GM03348 (cell line): ENCODE measurements at places on chromosomes 16 and 17.
A peak's percentile ranks its signal among the peaks of the same experiment; 100 is the strongest.

DNA sequence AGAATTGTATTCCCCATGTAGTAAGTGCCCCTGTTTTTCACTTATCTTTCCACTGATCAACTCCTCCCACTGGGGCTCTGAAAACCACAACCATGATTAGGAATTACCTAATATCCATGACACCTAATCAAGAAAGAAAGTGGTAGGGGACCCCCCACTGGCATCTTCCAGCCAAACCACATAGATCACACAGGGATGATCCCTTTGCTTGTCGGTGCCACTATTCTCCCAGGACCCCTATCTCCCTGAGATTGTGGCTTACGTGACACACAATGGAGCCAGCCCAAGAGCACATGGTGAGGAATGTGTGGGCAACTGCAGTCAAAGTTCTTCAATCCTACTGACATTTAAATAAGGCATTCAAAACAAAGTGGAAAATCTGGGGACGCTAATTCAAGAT, 17.6 kb upstream of the DNAH9 start:
- DNase-seq: no peak

GRCh38 chr16:814974-815373, 14.4 kb upstream of the GNG13 start:
- DNase-seq: peak; percentile 74

DNA sequence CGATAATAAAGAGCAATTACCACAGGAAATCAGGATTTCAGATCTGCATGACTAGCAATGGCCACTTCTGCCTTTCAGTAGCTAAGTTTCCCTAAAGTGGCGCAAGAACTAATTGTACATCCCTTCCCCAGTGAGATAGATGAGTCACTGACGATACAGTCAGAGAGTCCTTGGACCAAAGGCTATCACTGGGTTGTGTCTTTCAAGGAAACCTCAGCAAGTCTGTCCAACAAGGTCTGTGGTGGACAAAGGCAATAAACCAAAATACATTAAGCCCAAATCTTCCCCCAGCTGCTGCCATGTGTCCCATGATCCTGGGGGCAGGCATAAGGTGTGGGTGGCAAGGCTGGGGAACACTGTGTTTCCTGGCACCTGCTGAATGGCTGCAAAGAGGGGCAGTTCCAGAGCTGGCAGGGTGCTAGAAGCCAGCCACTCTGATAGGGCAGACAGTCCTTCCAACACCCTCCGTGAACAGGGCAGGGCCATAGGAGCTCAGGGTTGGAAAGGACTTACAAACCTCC, 20.5 kb upstream of the MTMR4 start:
- DNase-seq: peak; percentile 48

GRCh38 chr16:84562174-84562815, 55.6 kb downstream of the COTL1 start:
- no peak for DNase-seq

DNA sequence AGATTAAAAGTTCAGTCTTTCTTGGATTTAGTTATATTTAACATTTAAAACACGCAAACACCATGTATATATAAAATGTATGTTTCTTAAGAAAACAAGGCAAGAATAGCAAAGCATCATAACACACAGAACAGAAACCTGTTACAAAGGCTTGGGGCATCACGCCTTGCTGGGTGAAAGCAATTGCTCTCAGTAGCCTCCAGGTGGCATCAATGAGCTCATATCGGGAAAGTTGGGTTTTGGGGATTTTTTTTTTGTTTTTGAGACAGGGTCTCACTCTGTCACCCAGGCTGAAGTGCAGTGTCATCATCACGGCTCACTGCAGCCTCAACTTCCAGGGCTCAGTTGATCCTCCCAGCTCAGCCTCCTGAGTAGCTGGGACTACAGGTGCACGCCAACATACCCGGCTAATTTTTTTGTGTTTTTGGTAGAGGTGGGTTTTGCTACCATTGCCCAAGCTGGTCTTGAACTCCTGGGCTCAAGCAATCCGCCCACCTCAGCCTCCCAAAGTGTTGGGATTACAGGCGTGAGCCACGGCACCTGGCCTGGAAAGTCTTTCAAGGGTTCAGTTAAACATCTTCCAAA, 56.9 kb downstream of the CYB5D2 start:
- DNase-seq: peak; percentile 70

DNA sequence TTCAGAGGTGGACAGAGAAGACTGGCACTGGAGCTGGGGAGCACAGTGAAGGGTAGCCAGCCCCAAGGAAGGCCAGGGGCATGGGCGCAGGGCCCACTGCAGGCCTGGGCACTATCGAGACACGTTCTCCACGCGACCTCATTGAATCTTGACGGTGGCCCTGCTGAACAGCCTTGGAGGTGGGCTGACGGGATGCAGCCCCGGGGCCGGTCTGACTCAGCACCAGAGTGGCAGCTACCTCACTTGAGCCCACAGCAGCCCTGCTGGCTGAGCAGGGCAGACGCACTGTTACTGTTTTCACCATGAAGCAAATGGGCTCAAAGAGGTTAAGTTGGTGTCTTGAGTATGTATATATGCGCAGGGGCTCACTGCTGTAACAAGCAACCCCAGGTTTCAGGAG, 78.8 kb upstream of the FOXF1 start:
- DNase-seq: no peak

- DNase-seq: peak; percentile 92
These were observed 71.0 kb downstream of the COPRS start for GRCh38 chr17:31787857-31788570.

DNA sequence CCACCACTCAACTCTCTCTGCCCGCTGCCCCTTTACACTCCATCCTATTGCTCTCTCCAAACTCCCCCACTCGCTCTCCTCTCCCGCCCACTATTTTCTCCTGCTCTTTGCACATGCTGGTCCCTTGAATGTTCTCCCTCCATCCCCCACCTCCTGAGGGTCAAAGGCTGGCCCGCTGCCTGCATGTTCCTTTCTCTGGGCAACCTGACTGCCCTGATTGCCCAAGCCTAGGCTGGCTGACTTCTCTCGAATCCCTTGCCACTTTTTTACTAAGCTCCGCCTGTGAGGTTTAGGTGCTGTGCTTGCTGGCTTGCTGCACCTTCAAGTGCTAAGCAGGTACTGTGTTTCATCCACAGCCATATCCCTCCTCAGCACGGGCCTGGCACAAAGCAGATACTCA, 2.7 kb downstream of the EMC8 start:
- no peak for DNase-seq

GRCh38 chr16:89582614-89583196, 7.1 kb downstream of the CPNE7 start:
- no peak for DNase-seq

DNA sequence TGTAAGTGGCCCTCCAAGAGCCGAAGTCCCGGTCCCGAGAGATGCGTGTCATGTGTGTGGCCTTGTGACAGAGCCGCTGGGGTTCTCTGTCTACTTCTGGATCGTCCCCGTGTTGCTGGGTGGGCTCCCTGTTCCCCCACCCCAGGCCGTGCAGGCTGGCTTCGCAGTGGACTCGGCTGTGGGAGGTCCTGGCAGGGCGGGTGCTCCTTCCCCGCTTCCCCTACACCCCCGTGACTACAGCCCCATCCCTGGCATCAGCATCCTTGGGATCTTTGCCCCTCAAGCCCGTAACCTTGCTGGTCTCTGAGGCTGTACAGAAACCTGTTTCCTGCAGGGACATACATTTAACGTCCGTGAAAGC, 136.3 kb downstream of the BANP start:
- DNase-seq: no peak

DNA sequence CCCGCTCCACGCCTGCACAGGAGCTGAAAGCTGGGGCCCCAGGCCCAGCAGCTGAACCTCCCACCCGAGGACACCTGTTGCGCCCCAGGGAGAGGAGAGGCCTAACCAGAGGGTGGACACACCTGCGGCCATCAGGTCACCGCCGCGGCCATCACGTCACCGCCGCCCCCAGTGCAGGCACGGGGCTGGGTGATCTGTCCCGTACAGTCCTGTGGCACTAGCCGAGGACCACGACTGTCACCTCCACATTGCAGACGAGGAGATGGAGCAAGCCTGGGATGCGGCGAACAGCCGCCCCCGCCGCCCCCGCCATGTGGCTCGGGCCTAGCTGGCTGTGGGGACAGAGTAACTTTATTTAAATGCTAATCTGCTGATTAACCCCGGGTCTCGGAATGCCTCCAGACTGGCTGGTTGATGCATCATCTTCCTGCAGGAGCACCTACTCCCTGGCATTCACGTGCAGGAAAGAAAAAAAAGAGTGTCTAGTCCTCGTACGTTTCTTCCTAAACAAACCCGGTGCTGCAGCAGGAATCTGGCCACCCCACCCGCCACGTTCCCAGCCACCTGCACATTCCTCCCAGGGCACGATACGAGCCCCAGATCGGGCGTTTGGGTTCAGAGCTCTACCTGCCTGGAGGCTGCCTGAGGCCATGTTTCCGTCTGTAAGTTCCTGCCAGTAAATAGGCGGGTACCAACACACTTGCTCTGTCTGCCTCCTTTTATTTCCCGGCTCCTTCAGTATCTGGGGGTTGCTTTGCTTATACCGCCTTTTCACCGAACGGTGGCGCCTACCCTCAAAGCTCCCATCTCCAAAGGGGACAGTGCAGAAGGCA, 29.9 kb downstream of the PIEZO1 start:
- peak; percentile 60 for DNase-seq

DNA sequence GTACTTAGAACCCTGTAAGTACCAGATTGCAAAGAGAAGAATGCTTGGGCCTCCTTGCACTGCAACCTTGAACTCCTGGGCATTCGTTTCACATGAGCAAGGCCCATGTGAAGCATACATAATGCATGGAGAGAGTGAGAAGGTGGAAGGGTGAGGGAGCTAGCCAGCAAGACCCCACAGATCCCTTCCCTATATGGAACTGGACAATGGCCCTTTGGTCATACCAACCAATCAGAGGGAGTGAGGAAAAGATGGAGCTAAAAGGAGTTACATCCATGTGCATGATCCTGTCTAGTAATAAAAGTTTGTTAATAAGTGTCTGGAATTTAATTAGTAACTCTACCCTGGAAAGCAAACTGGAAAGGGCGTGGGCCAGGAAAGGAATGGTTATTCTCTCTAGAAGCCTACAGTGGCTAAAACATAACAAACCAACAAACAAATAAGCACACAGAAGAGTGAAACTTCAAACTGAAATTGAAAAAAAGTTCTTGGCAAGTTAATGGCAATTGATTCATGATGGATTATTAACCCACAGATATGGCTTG, 29.6 kb downstream of the DNAH3 start:
- no peak for DNase-seq

GRCh38 chr16:50570354-50570753, 22.2 kb downstream of the NKD1 start:
- no peak for DNase-seq

DNA sequence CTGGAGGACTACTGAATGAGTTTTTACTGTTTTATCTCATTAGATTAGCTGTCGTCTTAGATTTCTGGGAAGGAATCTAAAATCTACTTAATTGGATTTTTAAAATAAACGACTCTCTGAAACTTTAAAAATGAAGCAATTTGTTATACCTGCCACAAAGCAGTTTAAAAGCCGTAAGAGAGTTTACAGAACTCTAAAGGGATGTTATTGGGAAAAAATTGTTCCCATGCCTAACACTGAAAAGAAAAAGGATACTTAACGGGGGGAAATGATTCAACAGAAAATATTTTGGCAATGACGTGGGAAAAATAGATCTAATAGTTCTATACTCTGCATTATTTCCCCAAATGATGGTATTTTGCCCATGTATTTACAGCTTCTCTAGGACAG, 27.0 kb downstream of the ARHGAP17 start:
- no peak for DNase-seq

DNA sequence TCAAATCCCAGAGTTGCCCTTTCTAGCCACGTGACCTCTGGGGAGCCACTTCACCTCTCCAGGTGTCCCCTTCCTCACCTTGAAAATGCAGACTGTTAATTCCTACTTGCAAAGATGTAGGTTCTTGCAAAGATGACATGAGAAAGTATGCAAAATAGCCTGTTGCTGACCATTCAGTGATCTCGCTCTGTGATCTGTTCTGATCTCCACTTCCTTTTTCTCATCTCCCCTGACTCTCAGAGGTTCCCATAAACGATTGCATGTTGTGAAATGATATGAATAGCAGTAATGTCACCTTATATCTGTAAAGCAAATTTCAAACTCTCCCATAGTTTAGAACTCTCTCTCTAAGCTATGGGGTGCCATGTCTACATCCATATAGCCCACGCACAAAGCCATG, 182.3 kb downstream of the TMEM132E start:
- DNase-seq: no peak

- no peak for DNase-seq
These were observed 40.8 kb downstream of the RNF157 start for GRCh38 chr17:76199469-76199868.

- DNase-seq: no peak
These were observed 10.1 kb downstream of the KRT33A start for GRCh38 chr17:41340494-41340893.

DNA sequence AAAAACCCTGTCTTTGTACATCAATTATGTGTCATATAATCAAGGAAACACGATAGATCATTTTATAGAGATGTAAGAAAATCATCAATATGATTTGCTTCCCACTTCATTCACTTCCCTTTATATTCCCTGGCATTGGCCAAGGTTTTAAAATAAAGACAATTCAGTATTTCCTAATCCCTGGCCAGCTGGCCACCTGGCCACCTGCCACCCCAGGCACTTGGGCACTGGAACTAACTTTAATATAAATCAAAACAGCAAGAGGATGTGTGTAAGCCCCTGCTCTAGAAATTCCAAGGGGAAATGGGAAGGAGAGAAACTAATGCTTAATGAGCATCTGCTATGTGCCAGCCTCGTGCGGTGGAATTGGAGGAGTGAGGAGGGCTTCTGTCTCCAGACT, 58.6 kb upstream of the TOB1 start:
- no peak for DNase-seq

- DNase-seq: no peak
These were observed 1469.3 kb downstream of the CDH8 start for GRCh38 chr16:60566901-60567300.

DNA sequence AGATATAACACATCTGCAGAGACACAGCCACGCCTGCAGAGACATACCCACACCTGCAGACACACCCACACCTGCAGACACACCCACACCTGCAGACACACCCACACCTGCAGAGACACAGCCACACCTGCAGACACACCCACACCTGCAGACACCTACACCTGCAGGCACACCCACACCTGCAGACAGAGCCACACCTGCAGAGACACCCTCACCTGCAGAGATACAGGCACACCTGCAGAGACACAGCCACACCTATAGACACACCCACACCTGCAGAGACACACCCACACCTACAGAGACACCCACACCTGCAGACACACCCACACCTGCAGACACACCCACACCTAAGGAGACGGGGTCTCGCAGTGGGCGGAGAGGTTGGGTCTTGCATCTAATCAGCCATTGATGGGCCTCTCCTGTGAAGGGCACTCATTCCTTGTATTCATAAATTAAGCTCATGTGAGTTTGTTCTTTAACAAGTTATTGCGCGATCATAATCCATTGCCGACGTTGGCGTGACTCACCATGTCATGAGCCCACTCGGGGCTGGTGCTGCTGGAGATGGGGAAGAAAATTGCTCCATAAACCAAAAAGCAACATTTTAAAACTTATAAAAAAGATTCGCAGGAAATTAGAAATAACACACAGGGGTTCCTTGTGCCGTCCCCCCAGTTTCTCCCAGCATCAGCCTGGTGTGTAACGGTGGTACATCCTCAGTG, 28.9 kb upstream of the CDH15 start:
- DNase-seq: no peak

- DNase-seq: no peak
These were observed 58.6 kb upstream of the ZFHX3 start for GRCh38 chr16:73106329-73107034.
